ENCODE measurements at places on chromosomes 1 and 21. TPM values are rescaled to one million over a fixed set of nuclear protein-coding genes. Genes with fewer than 3 reads are reported as not detected.

DNA sequence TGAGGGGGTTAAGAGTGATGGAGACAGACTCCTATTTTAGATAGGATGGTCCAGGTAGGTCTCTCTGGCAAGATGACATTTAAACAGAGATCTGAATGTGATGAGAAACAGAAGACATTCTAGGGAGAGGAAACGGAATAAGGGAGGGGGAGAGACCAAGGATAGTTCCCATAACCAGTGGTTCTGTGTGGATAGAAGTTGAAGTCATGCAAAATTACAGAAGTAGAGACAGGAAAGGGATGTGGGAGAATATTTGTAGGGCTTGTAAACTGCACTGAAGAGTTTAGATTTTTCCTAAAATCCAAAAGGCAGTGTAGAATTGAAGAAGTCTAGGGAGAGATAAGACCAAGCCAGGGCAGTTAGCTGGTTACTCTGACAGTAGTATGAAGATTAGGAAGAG is 200.6 kb downstream of the GRIK1 start:
- no peaks in the 10 kb centered on the region for H3K4me1 ChIP-seq
- no peak overlapping the region for H3K4me3 ChIP-seq
- H3K27me3 ChIP-seq = no peaks in the 10 kb centered on the region
- no peak for DNase-seq
- no peaks in the 10 kb centered on the region for H3K36me3 ChIP-seq
- H3K27ac ChIP-seq = no peak overlapping the region

- no peak overlapping the region for H3K4me3 ChIP-seq
- no peak overlapping the region for H3K27ac ChIP-seq
- peak; percentile 75 for DNase-seq
- no peaks in the 10 kb centered on the region for H3K27me3 ChIP-seq
Measured at GRCh38 chr1:207965392-207966387, 54.8 kb upstream of the CD34 start.

GRCh38 chr1:205670611-205671430 is 9.5 kb downstream of the SLC45A3 start:
- no peaks in the 10 kb centered on the region for H3K27me3 ChIP-seq
- DNase-seq = no peak
- H3K27ac ChIP-seq = no peak overlapping the region
- peaks cover 10% of the 10 kb centered on the region for H3K4me1 ChIP-seq

GRCh38 chr1:8992936-8993687 is 33.1 kb downstream of the SLC2A7 start:
- H3K4me3 ChIP-seq = no peak overlapping the region
- peaks cover 2% of the 10 kb centered on the region for H3K4me1 ChIP-seq
- no peak for DNase-seq
- H3K27me3 ChIP-seq = no peaks in the 10 kb centered on the region

The WLS gene
- 103 TPM for total RNA-seq

The GPR25 gene
- 0.69 TPM for total RNA-seq
